ENCODE measurements at places on chromosomes 3 and 15.

GRCh38 chr3:15319575-15319974 lies 12.8 kb downstream of the SH3BP5 start:
- DNase-seq: no peak

DNA sequence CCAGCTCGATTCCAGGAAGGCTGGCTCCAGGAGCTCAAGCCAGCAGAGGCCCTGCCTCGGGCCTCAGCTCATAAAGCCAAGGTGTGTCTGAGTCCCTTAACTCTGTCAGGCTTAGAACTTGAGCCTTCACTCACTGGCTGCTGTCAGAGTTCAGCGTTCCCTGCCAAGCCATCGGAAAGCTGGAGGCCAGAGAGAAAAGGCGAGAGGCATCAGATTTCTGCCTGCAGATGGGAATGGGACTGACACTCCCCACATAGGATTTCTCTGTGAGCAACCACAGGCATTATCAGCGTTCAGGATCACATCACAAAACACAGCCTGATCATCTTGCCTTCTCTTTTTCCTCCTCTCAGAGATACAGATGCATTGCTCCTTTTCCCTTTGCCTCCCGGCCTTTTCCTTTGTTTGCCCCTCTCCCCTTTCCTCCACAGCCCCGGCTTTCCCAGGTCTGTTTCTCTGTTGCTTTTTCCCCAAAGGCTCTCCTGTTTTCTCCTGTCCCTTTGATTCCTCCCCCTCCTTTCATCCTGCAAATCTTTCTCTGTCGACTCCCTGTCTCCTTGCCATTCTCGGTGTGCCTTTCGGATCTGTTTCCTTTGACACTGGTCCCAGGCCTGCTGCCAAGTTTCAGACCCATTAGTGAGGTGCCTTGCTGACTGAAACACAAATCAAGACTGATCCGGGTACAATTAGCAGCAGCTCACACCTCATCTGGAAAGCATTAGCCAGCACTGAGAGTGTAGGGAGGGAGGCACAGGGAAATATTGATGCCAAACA lies 44.5 kb upstream of the BOC start:
- DNase-seq: no peak

GRCh38 chr3:10467904-10468612 lies 37.3 kb downstream of the ATP2B2 start:
- DNase-seq: no peak

DNA sequence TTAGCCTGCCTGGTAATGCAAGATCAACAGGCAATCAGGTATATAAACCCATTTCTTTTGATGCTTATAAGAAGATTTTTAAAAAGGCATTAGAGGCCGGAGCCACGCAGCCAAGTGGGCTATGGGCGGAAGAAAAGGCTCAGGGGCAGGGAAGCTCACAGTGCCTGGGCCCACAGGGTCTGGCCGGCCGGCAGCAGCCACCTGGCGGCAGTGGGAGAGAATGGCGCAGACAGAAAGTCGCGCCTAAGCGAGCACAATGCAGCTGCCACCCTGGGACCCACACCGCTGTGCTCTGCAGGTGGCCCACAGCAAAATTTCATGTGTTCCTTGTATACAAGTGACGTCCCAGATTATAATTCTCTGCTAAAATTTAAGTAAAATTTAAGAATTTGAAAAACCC lies 448.6 kb upstream of the RASGRP1 start:
- no peak for DNase-seq

DNA sequence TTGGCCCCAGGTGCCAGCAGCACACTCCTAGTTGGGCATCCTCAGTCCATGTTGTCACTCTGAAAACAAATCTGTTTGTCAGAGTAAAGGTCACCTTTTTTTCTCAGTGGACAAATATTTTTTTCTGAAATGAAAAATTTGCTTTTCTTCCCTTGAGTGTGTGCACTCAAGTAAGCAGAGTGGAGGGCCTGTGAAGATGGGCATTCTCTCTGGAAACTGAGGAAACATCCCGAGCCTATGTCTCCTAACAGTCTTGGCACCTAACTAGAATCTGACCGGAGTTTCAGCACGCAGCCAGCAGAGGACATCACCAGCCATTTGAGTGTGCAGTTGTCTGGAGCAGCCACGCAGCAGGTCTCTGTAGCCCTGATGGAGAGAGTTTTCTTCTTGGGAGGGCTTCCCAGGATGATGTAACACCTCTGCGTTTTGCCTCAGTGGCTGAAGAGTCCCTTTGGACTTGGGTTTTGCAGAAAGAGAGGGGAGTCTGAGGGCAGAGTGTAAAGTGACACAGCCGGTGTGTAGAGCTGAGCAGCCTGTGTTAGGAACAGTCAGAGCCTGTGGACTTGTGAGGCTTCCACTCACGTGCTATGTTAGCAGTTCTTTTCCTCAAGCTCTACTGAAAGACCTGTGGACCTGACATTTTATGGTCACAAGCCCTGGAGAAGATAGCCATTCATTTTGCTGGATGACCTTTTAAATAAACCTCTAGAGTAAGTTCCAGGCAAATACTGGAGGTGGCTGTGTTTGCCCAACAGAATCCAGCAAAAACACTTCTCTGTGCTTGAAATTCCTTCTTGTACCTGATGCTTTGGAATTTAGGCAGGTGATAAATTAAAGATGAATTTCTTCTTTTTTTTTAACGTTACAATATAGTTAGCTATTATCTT lies 51.6 kb downstream of the ABHD2 start:
- DNase-seq: no peak

Data from stimulated activated CD4-positive, alpha-beta T cell treated with anti-CD3 and anti-CD28 coated beads, TNF-alpha, amount 100 ng/mL, for 1 hour (primary cell).